ENCODE measurements at places on chromosomes 5 and 9.

- no peak for DNase-seq
Observed at GRCh38 chr5:89929834-89930233, 479.7 kb downstream of the CETN3 start.

DNA sequence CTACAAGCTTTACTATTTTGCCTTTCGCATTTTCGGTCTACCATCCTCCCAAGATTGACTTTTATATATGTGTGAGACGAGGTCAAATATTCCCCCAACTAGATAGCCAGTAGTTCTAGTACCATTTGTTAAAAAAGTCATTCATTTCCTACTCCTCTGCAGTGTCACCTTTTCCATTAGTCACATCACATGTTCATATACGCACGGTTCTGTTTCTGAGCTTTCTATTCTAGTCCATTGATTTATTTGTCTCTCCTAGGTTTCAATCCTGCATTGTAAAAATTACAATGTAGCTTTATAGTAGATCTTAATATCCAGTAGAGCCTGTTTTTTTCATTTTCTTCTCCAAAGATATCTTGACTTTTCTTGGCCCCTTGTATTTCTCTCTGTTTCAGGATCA lies 528.7 kb upstream of the TRPC7 start:
- no peak for DNase-seq

- no peak for DNase-seq
Observed at GRCh38 chr9:27377811-27378456, 81.0 kb upstream of the EQTN start.

DNA sequence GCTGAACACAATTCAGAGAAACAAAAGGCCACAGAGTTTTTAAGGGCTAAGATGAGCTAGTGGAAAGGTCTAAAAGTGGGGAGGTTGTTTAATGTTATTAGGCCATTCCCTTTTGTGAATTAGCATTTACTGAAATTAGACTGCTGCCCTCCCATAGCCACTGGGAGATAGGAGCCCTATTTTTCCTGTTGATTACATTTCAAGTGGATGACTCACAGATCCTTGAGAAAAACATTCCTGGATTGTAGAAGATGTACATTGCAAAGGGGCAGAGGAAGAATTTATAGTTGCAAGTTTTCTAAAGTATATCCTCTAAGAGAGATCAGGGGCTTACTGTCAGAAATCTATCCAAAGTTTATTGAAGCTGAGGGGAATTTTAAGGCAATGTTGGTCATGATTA lies 367.1 kb upstream of the IZUMO3 start:
- no peak for DNase-seq

DNA sequence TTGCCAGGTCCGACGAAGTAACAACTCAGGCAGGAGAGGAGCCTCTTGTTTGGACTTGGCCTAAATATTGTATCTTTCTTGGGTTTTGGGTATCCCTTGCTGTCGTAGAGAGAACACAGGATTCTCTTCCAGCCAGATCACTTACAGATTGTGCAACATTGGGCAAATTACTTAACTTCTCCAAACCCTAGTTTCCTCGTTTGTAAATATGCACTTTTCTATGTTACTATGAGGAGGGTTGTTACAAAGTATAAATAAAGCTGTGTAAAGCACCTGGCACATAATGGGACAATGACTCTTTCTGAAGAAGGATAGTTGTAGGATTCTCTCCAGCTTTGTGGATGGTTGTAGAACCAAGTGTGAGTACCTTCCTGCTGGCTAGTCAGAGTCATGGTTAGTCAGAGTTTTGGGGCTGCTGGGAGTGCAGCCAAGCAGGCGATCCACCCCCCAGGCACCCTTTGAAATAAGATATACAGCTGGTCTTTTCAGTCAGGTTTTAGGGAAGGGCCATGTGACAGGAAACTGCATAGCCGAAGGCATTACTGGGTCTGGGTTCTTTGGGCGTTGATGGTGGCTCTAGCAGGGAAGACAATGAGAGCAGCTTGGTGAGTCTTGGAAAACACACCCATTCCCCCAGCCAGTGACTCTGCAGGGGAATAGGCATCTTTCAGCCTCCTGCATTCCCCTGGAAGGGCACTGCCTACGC lies 49.9 kb upstream of the GDNF start:
- DNase-seq = no peak

- peak; percentile 9 for DNase-seq
Observed at GRCh38 chr5:72956324-72957140, 691 bp downstream of the FCHO2 start.

DNA sequence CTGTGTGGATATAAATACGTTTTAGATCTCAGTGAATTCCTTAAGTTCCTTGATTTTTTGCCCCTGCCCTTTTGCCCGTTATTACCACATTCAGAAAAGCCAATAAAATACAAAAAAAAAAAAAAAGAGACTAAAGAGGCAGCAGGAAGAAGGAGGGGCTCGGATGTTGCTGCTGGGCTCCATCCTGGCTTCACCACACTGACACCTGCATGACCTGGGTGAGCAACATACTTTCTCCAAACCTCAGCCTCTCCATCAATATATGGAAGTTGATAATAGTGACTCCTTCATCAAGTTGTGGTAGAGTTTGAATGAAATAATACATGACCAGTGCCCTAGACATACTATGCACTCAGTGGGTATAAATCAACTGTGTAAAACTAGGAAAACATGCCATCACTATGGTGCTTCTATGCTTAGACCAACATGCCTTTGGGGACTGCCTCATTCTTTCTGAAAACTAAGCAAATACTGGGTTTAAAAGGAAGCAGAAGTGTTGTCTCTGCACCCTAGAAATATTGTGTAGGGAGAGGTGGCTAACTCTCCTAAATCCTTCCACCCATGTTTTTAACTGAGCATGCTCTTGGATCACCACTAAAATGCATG lies 243.0 kb downstream of the PIK3R1 start:
- no peak for DNase-seq

- no peak for DNase-seq
Observed at GRCh38 chr5:149410071-149410470, 31.0 kb upstream of the IL17B start.

DNA sequence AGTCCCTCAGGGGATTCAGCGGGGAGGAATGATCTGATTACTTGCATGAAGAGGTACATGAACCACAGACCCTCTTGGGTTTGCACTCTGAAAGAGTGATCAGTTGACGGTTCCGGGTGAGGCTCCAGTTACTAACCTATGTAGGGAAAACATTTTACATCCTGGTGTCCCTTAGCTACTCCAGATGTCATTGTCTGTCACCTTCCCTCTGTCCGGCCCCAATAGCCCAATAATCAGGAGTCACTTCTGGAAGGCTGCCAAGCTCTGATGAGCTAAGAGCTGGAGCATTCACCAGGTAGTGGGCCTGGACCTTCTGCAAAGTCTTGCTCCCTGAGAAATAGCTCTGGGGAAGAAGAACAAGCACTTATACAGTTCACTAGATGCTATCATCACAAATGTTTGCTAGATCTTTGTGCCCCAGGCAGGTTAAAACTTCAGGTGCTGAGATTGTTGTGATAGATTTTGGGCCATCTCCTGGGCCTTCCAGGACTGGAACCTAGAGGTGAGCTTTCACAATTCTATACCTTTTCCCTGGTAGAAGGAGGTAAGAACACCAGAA lies 64.5 kb downstream of the ENTREP1 start:
- no peak for DNase-seq
